ENCODE measurements at places on chromosomes 6 and 20.

GRCh38 chr20:9027626-9028025 is 41.3 kb upstream of the PLCB4 start:
- DNase-seq = no peak

DNA sequence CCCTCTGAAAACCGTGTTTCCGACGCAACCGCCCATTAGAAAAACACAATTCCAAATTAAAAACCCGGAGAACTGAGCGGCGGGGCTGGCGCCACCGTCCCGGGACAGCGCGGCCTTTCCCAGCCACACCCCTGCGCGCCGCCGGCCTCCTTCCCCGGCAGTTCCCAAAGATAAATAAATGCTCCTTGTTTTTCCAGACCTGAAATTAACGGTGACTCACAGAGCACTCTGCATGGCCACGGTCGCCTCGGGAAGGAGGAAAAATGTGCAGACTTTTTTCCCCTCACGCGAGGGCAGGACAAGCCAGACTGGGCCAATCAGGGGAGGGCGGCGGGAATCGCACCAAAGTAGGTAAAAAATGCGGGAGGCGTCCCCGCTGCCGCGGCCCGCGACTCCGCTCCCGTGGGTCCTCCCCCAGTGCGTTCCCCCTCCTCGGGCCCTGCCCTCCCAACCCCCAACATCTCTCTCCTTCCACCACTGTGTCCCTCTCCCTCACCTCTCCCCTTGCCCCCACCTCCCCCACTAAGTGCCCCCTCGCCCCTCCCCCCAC is 828 bp upstream of the DSTN start:
- DNase-seq = peak; percentile 58

DNA sequence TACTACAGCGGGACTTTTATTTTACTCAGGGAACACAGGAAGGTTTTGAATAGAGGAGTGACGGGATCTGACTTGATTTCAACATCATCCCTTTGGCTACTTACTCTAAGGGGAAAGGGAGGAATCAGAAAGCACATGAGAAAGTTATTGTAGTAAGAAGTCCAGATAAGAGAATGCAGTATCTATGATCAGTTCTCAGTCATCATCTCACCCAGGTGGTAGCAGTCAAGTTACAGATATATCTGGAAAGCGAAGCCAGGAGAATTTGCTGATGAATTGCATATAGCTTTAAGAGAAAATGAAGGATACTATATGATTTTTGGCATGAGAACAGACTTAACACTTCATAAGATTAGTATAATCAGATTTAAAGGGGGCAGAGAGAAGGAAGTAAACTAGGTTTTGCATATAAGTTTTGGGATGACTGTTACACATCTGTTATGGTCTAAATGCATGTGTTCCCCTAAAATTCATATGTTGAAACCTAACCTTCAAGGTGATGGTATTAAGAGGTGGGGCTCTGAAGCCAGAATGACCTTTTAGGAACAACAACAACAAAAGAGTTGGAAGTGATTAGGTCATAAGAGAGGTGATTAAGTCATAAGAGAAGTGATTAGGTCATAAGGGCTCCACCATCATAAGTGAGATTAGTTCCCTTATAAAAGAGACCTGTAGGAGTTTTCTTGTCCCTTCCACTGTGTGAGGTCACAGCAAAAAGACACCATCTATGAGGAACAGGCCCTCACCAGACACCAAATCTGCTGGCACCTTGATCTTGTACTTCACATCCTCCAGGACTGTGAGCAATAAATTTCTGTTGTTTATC is 6.7 kb downstream of the RAD21L1 start:
- DNase-seq = no peak

GRCh38 chr20:19218411-19218810 is 6.0 kb downstream of the SLC24A3 start:
- no peak for DNase-seq

- DNase-seq = no peak
Measured at GRCh38 chr6:44739181-44739580, 351.7 kb downstream of the CDC5L start.

GRCh38 chr6:3327403-3327802 is 68.7 kb downstream of the PSMG4 start:
- DNase-seq = no peak

DNA sequence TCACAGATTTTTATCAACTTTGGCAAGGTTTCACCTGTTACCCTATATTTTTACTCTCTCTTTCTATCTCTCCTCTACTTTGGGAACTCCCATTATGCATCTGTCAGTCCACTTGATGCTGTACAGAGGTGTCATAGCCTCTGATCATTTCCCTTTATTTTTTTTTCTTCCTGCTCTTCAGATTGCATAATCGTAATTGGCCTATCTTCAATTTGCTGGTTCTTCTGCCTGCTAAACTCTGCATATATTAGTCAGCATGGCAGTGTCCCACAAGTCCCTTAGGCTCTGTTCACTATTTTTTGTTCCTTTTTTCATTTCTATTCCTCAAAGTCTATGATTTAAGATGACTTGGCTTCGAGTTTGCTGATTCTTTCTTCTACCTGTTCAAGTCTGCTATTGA is 44.7 kb upstream of the MICB start:
- no peak for DNase-seq

DNA sequence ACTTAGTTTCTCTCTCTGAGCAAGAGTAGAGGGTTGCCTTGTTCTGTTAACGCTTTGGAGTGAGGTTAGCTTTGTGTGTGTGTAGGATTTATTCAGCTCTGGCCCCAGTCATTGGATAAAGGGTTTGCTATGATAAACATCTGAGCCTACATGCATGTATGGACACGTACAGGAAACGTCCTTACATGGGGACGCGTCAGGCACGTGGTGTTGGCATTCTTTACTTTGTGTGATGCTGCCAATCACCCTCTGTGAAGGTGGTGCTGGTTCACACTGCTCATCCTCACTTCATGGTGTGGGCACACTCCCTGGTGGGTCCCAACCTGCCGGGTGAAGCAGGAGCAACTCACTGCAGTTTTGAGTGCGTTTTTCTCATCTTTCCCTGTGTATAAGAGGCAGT is 53.4 kb upstream of the CD93 start:
- DNase-seq = no peak

- DNase-seq = no peak
Measured at GRCh38 chr6:3413592-3413991, 43.3 kb downstream of the SLC22A23 start.

GRCh38 chr6:161366301-161366923 is 92.6 kb upstream of the AGPAT4 start:
- no peak for DNase-seq

DNA sequence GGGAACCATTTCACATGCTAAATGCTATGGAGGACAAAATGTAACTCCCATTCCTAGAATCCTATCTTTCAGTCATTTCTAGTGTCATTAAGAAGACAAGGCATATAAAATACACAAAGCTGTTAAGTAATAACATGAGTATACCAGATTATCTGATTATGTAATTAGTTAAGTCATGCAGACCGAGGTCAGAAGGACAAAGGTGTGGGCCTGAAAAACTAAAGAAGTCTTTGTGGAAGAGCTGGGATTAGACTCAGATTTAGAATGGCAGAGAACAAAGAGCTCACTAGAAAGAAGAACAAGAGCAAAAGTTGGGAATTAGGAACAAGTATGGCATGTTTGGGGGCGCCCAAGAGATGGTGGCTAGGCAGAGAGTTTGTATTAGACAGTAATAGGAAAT is 37.0 kb downstream of the EFHC1 start:
- DNase-seq = no peak

DNA sequence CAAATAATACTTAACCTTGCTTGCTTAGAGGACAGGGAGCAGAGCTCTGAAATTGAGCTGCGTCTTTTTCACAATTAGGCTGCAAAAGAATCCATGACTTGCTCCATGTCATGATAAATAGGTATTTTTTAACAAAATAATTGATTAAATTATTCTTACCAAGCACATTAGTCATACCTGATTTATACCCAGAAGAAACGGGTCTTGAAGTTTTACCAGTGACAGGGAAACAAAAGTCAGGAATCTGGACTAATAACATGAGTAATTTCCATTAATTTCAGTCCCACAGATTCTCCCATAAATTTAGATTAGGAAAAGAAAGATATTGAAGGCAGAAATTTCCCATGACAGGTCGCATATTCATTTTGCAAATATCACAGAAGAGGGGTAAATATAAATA is 85.0 kb upstream of the BMP5 start:
- DNase-seq = no peak

GRCh38 chr20:47638851-47639250 is 137.2 kb downstream of the NCOA3 start:
- no peak for DNase-seq

DNA sequence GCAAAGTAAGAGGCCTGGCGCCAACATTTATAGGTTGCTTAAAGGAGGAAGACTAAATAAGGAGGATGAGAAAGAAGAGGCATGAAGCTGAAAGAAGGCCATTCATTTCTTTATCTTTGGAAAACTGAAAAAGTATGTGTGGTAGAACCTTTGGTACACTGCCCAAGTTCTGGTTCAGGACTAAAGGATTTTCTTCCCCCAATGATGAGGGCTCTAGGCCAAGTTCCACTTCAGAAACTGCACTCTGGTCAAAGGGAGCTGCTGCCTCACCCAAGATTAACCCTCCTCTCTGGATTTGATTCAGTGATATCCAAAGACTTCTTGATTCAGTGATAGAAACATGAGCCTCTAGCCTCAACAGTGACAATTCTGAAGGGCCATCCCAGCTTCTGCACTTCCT is 5.0 kb upstream of the KPNA5 start:
- DNase-seq = no peak

GRCh38 chr20:38129248-38129865 is 35.7 kb downstream of the TGM2 start:
- DNase-seq = no peak

- peak; percentile 54 for DNase-seq
Measured at GRCh38 chr6:6331393-6331792, 10.9 kb upstream of the F13A1 start.

- no peak for DNase-seq
Measured at GRCh38 chr6:157845493-157846259, 22.6 kb downstream of the SNX9 start.

DNA sequence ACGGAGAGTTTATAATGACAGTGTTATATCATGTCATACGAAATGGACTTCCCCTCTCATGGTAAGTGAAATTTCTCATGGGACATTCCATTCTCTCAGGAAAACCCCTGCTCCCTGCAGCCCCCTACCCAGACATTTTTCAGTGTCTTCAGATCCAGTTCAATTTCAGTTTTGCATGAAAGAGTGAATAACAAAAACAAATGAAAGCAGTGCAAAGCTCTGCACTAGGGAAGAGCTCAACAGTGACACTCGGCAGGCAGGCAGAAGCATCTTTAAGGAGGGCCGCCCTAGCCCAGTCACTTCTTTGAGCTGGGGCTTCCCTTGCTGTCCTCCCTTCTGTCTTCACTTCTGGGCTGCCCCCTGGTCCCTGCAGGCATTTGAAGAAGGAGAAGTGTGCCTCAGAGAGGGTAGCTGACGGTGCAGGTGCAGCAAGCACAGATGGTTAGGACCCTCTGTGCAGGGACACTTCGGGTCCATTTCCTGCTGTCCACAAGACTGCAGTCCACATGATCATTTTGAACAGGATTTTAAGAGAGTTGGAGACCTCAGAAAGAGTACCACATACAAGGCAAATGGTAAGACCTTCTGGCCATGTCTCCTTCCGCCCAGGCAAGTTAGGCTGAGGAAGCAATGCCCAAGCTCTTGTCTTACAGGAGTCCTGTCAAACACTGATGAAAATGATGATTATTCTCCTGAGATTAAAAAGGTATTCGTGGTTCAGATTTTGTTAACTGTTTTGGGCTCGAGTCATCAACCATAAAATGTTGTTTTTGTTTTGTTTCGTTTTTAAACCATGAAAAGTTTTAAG is 5.4 kb upstream of the DUSP22 start:
- DNase-seq = no peak

- no peak for DNase-seq
Measured at GRCh38 chr6:74415056-74415455, 719.1 kb downstream of the CD109 start.

- no peak for DNase-seq
Measured at GRCh38 chr6:144488590-144488989, 203.5 kb downstream of the UTRN start.

DNA sequence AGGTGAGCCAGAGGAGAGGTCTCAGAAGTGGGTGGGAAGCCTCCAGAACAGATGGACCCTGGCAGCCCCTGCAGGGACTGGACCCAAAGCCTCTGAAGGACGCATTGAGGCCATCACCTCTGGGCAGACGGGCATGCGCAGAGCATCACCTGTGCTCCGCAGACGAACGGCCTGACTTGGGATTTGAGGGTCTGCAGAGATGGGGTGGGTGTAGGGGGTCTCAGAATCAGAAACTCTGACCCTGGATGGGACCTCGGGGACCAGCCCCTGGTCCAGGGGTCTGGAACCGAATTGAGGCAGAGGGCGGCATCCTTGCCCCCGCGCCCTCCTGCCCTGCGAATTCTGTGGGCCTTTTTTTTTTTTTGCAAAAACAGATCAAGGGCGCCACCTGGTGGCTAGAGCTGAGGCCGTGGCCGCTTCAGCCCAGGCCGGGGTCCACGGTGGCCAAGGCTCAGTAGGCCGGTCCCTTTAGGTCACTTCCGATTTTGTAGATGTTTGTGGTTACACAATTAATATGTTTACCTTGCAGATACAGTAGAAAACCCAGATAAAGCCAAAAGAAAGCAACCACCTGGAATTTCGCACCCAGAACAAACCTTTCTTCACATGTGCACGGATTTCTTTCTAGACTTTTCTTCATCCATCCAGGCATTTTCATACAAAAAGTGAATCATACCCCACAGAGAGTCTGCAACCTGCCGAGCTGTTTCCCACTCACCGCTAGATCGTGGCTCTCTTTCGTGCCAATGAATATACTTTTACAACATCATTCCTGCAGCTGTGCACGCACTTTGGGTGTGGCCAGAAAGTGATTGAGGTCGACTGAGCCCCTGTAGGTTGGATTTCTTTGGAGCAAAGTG is 25.9 kb downstream of the ZBP1 start:
- DNase-seq = peak; percentile 92

- DNase-seq = peak; percentile 32
Measured at GRCh38 chr6:14476793-14477531, 359.4 kb downstream of the CD83 start.

DNA sequence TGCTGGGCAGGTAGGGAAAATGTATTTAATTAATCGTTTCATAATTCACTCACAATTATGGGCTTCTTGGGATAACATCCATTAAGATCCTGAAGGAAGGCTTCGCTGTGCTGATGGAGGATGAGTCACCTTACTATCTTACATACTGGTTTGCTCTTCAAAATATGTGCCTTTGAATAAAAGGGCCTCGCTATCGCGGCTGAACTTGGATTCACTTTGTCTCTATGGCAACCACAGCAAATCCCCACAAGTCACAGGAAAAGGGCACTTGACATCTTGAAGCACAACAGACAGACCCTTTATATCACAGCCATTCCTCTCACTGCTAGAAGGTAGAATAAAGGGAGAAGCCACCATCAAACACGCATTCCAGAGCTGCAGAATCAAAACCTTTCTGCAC is 141.3 kb upstream of the MYLIP start:
- DNase-seq = peak; percentile 22

GRCh38 chr20:59939052-59939878 is 840 bp downstream of the PPP1R3D start:
- peak; percentile 52 for DNase-seq

GRCh38 chr6:116536216-116536621 is 9.3 kb downstream of the TRAPPC3L start:
- DNase-seq = peak; percentile 58

GRCh38 chr6:167441715-167442206 is 116.9 kb downstream of the TTLL2 start:
- DNase-seq = no peak

All from retina (tissue), 1 donor.